ENCODE measurements at places on chromosomes 6 and 20.

- DNase-seq: no peak
These were observed 23.7 kb upstream of the FOXF2 start for GRCh38 chr6:1365686-1366085.

DNA sequence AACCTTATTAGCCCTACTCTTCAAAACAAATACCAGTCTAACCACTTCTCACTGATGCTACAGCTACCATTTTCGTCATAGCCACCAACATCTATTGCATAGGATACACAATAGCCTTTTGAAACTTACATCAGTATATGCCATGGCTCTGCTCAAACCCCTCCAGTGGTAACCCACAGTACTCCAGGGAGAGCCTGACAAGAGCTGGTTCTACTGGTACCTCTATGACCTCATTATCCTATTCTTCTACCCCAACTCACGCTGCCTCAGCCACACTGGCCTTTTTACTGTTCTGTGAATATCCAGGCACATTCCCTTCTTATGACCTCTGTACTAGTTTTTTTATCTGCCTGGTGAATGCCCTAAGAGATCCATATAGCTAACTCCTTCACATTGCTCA is 157.6 kb downstream of the ARHGAP18 start:
- no peak for DNase-seq

DNA sequence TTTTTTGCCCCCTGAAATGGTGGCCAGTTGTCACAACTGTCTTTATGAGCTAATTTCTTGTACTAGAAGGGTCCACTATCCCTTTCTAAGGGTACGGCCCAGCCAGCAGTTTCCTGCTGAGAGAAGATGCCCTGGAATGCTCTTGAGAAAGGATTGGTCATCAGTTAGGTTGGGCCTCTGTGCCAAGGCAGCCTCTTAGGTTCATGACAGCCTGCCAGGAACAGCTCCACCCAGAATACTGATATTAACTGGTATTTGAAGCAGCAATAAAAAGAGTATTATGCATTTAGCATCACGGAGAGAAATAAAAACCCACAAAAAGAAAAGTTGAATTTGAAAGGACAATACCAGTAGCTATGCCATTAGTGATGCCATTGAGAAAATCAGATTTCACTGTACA is 9.0 kb upstream of the HINT3 start:
- no peak for DNase-seq

GRCh38 chr6:128494440-128494839 is 26.0 kb downstream of the PTPRK start:
- no peak for DNase-seq

DNA sequence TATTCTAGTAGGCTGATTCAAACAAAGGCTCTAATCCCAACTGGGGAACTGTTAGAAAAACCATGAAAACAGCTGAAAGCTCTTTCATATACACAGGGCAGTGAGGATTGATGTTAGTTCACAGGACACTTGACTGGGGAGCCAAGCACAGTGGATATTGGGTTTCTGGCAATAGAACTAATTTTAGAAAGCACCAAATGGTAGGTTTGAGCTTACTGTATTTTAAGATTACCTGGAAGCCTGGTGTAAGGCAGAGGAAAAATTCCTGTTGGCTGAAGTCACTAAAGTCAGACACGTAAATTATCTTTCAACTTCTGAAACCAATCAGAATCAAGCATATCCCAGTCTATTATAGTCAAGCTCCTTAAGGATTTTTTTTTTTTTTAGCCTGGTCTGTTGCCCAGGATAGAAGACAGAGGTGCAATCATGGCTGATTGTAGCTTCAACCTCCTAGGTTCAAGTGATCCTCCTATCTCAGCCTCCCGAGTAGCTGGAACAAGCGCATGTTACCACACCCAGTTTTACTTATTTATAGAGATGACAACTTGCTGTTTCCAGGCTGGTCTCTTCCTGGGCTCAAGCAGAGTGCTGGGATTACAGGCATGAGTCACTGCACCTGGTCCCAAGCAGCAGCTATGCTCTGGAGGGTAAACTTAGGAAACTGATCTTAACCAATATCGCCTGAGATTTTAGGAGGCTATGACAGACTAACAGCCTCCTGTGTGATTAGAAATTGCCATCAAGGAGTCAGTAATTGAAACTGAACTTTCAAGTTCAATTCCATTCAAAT is 32.5 kb upstream of the SYNCRIP start:
- DNase-seq: no peak

DNA sequence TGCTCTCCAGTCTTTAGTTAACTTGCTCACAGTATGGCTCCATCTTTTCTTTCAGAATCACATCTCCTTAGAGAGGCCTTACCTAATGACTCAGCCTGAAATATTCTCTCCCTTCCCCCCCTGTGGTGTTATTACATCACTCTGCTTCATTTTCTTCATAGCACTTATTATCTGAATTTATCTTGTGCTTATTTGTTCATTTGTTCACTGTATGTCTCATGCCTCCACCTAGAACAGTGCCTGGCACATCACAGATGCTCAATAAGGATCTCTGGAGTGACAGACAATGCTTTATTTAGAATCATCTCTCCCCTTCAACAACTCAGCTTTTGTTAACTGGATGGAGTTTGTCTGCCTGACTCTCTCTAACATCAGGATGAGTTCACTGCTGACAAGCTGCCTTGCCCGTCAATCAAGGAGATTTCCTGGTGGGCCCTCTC is 96.6 kb upstream of the MAN1A1 start:
- no peak for DNase-seq

- no peak for DNase-seq
These were observed 313.7 kb downstream of the SOX4 start for GRCh38 chr6:21907291-21907690.

- no peak for DNase-seq
These were observed 81.5 kb downstream of the CEBPB start for GRCh38 chr20:50272030-50272723.

DNA sequence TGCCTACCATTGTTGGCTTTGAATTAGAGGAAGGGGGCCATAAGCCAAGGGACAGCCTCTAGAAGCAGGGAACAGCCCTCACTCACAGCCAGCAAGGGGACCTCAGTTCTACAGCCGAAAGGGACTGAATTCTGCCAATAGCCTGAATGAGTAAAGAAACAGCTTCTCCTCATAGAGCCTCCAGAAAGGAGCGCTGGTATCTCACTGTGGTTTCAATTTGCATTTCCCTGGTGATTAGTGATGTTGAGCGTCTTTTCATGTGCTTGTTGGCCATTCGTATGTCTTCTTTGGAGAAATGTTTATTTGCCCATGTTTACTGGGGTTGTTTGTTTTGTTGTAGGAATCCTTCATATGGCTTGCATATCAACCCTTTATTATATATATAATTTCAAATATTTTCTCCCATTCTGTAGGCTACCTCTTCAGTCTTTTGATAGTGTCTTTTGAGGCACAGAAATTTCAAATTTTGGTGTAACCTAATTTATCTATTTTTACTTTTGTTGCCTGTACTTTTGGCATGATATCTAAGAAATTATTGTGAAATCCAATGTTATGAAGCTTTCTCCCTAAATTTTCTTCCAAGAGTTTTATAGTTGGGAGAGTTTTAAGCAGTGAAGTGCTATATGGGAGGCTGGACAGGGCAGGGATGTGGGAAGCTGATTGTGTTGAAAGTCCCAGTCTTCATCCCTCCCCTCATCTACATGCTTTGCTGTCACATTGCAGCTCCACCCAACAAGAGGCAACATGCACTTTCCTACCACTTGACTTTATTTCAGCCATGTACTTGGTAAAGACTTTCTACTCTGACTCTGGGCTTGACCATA is 82.3 kb upstream of the SHLD1 start:
- no peak for DNase-seq

Measured in CD8-positive, alpha-beta memory T cell (primary cell).